ENCODE measurements at places on chromosomes 2 and 18. TPM values are rescaled to one million over a fixed set of nuclear protein-coding genes. Genes with fewer than 3 reads are reported as not detected.

Gene PARD6G
- total RNA-seq = 3.6 TPM

Gene C2orf92
- 1.3 TPM for total RNA-seq

Gene CNDP2
- total RNA-seq = 171 TPM

Gene UGT1A8
- total RNA-seq = not detected

Gene SNORC
- total RNA-seq = 1.2 TPM

Gene PLGLB2
- total RNA-seq = 1.7 TPM

Gene SCN2A
- total RNA-seq = 0.07 TPM

Measured in epithelial cell of proximal tubule (primary cell).